Uterus (tissue), 4 donors: ENCODE measurements at places on chromosomes 11 and 22.

GRCh38 chr11:107608809-107609208 is 17.9 kb downstream of the ELMOD1 start:
- H3K4me1 ChIP-seq = no peaks in the 10 kb centered on the region
- no peak overlapping the region for H3K4me3 ChIP-seq
- no peaks in the 10 kb centered on the region for H3K36me3 ChIP-seq
- no peak overlapping the region for H3K27ac ChIP-seq
- no peak for DNase-seq
- H3K27me3 ChIP-seq = no peaks in the 10 kb centered on the region

- no peak for DNase-seq
- no peaks in the 10 kb centered on the region for H3K36me3 ChIP-seq
- H3K4me3 ChIP-seq = no peak overlapping the region
- H3K4me1 ChIP-seq = no peaks in the 10 kb centered on the region
- no peak overlapping the region for H3K27ac ChIP-seq
These were observed 45.5 kb upstream of the POU2AF2 start for GRCh38 chr11:111200010-111200534.

- H3K27ac ChIP-seq = no peak overlapping the region
- no peaks in the 10 kb centered on the region for H3K36me3 ChIP-seq
- no peak for DNase-seq
- H3K4me3 ChIP-seq = no peak overlapping the region
- H3K27me3 ChIP-seq = no peaks in the 10 kb centered on the region
- H3K4me1 ChIP-seq = no peaks in the 10 kb centered on the region
These were observed 15.7 kb upstream of the NXPE4 start for GRCh38 chr11:114610984-114611944.

DNA sequence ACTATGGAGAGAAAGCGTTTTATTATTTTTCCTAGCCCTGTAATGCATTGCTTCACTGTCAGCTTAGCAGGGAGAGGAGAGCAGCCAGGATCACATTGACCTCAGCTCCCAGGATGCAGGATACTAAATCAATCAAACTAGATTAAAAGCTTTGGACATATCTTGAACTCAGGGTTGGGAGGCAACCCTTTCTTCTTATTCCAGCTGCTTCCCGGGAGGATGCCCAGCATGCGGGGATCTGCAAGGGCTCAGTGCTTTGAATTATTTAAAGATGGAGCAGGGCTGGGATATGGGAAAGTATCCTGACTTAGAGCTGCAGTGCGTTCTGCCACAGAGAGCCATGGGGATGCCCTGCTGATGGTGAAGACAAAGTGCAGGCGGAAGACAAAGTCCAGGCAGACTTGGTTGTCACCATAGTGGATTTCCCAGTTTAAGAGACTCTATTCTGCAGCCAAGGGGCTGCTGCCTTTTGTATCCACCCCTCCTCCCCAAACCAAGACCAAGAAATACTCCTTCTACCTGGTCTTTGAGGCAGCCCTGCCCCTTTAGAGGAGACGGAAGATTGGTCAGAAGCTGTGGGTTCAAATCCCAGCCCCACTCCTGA is 1035.0 kb downstream of the TBC1D22A start:
- no peaks in the 10 kb centered on the region for H3K36me3 ChIP-seq
- no peaks in the 10 kb centered on the region for H3K27me3 ChIP-seq
- H3K27ac ChIP-seq = no peak overlapping the region
- peak; percentile 24 for DNase-seq
- H3K4me1 ChIP-seq = no peaks in the 10 kb centered on the region
- H3K4me3 ChIP-seq = no peak overlapping the region

GRCh38 chr11:65398362-65398910 is 12.0 kb downstream of the FRMD8 start:
- no peaks in the 10 kb centered on the region for H3K36me3 ChIP-seq
- H3K4me1 ChIP-seq = no peaks in the 10 kb centered on the region
- DNase-seq = no peak

- no peak for DNase-seq
- no peaks in the 10 kb centered on the region for H3K4me1 ChIP-seq
- H3K27ac ChIP-seq = no peak overlapping the region
- no peaks in the 10 kb centered on the region for H3K36me3 ChIP-seq
These were observed 48.1 kb downstream of the DNHD1 start for GRCh38 chr11:6544921-6545850.

DNA sequence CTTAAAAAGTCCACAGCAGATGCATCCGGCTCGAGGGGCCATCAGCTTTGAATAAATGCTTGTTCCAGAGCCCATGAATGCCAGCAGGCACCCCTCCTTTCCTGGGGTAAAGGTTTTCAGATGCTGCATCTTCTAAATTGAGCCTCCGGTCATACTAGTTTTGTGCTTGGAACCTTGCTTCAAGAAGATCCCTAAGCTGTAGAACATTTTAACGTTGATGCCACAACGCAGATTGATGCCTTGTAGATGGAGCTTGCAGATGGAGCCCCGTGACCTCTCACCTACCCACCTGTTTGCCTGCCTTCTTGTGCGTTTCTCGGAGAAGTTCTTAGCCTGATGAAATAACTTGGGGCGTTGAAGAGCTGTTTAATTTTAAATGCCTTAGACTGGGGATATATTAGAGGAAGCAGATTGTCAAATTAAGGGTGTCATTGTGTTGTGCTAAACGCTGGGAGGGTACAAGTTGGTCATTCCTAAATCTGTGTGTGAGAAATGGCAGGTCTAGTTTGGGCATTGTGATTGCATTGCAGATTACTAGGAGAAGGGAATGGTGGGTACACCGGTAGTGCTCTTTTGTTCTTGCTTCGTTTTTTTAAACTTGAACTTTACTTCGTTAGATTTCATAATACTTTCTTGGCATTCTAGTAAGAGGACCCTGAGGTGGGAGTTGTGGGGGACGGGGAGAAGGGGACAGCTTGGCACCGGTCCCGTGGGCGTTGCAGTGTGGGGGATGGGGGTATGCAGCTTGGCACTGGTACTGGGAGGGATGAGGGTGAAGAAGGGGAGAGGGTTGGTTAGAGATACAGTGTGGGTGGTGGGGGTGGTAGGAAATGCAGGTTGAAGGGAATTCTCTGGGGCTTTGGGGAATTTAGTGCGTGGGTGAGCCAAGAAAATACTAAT is 1.9 kb downstream of the NEAT1 start:
- H3K27me3 ChIP-seq = no peaks in the 10 kb centered on the region
- peak overlapping the region; percentile 91 for H3K4me3 ChIP-seq
- peaks cover 7% of the 10 kb centered on the region for H3K4me1 ChIP-seq
- peak; percentile 51 for DNase-seq
- no peaks in the 10 kb centered on the region for H3K36me3 ChIP-seq
- H3K27ac ChIP-seq = peak overlapping the region; percentile 98

DNA sequence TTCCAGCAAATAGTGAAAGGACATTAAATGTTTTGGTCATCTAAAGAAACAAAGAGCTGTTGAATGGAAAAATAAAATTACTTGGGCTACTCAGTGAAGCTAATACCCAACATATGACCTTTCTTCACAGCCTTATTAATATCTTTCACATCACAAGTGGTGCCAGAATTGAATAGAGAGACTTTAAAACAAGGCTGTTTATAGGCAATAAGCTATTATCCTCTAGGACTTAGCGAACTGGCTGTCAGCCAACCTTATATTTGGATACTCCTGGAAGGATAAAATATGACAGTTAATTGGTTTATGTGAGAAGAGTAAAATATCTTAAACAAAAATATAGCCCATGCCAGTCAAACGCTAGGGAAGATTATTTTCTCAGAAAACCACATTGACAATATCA is 225.5 kb upstream of the BLID start:
- no peaks in the 10 kb centered on the region for H3K4me1 ChIP-seq
- no peak for DNase-seq

- peaks cover 12% of the 10 kb centered on the region for H3K4me1 ChIP-seq
- H3K36me3 ChIP-seq = no peaks in the 10 kb centered on the region
- no peaks in the 10 kb centered on the region for H3K27me3 ChIP-seq
- H3K27ac ChIP-seq = peak within 1 kb of the TSS; percentile 92
These were observed at the start of gene EHBP1L1 for GRCh38 chr11:65575568-65576231. Gene EHBP1L1, plus strand, starts transcription at chr11:65576053. Its CDS starts 250 bp downstream, at chr11:65576303.

DNA sequence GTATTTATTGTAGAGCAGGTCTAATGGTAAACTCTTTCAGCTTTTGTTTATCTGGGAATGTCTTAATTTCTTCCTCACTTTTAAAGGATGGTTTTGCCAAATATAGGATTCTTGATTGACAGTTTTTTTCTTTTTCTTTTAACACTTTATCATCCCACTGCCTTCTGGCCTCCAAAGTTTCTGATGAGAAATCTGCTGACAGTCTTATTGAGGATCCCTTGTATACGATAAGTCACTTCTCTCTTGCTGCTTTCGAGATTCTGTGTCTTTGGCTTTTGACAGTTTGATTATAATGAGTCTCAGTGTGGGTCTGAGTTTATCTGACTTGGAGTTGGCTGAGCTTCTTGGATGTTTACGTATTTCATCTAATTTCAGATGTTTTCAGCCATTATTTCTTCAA is 6.7 kb upstream of the TSKU start:
- H3K36me3 ChIP-seq = no peaks in the 10 kb centered on the region
- H3K27ac ChIP-seq = no peak overlapping the region
- DNase-seq = no peak
- H3K4me3 ChIP-seq = no peak overlapping the region
- H3K27me3 ChIP-seq = no peaks in the 10 kb centered on the region
- H3K4me1 ChIP-seq = peaks cover 22% of the 10 kb centered on the region

DNA sequence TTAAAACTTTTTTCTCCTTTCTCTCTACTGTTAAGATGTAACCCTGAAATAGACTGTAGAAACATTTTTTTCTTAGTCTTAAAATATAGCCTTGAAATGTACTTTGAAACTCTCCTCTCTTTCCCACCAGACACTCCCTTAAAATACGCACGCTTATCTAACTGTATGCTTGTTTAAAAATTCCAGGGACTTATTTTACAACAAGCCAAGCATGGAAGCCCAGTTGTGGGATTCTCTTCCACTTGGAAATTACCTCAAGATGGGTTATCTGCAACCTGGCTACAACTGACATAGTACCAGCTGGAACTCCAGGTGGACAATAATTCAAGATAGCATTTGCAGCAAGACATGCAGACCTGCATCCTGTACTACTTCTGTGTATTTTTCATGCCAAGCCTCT is 12.1 kb upstream of the CHORDC1 start:
- no peak for DNase-seq
- H3K27ac ChIP-seq = no peak overlapping the region
- no peaks in the 10 kb centered on the region for H3K27me3 ChIP-seq
- no peak overlapping the region for H3K4me3 ChIP-seq
- no peaks in the 10 kb centered on the region for H3K4me1 ChIP-seq

DNA sequence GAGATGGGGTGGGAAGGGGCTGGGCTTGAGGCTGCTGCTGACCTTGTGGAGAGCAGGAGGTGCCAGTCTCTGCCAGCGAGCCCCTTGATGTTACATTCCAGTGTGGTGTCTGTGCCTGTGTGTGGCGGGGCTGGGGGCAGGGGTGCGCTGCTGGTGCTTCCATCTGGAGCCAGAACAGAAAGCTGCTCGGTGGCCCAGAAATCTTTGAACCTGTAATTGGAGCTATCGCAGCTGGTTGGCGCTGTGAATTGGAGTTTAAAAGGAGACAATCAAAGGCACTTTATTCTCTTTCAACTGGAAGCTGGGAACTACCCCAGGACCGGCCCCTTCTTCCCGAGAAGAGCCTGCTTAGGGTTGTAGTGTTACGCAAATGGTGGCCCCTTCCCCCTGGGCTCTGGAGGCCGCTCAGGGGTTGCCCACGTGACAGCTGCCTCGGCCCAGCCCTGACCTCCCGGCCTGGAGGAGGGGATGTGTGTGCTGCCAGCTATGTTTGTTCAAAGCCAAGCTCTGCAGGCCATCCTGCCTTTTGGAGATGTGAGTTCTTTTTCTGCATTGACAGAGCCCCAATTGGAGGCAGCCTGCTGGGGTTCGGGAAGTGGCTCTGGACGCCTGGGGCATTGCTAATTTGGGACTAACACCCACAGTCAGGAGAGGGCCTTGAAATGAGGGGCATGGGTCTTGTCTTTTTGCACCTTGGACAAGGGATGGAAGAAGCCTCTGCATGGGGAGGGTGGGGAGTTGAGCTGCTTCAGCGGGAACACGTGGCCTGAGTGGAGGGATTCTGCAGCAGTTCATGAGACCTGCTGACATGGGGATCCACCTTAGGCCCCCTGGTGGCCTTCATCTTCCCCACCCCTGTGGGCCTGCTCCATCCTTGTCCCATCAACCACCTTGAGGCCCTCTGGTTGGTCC is 14.0 kb upstream of the ARSA start:
- H3K27me3 ChIP-seq = no peaks in the 10 kb centered on the region
- no peaks in the 10 kb centered on the region for H3K36me3 ChIP-seq
- no peak overlapping the region for H3K27ac ChIP-seq
- no peaks in the 10 kb centered on the region for H3K4me1 ChIP-seq

DNA sequence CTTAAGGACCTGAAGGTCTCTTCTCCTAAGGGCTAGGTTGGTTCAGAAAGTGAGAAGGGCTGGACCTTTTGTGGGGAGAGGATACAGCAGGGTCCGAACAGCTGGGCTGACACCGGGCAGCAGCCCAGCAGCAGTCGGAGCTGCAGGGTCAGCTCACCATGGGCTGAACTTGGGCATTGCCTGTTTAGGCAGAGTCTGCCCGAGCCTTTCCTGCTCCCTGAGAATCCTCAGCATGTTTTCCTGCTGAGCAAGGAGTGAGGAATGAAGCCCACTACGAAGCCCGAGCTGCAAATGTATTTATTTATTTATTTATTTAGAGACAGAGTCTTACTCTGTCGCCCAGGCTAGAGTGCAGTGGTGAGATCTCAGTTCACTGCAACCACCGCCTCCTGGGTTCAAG is 83.9 kb downstream of the PTPRJ start:
- H3K36me3 ChIP-seq = no peaks in the 10 kb centered on the region
- no peaks in the 10 kb centered on the region for H3K27me3 ChIP-seq
- H3K4me3 ChIP-seq = no peak overlapping the region
- DNase-seq = no peak
- peak overlapping the region; percentile 63 for H3K27ac ChIP-seq

- no peak for DNase-seq
- H3K4me3 ChIP-seq = no peak overlapping the region
- no peaks in the 10 kb centered on the region for H3K4me1 ChIP-seq
- H3K27me3 ChIP-seq = no peaks in the 10 kb centered on the region
- H3K36me3 ChIP-seq = no peaks in the 10 kb centered on the region
These were observed 1517.8 kb downstream of the BRD1 start for GRCh38 chr22:48309836-48310235.

- H3K36me3 ChIP-seq = no peaks in the 10 kb centered on the region
- H3K4me1 ChIP-seq = no peaks in the 10 kb centered on the region
- DNase-seq = no peak
- no peaks in the 10 kb centered on the region for H3K27me3 ChIP-seq
- H3K27ac ChIP-seq = no peak overlapping the region
These were observed 242.0 kb downstream of the TENM4 start for GRCh38 chr11:79198898-79199250.

- no peak overlapping the region for H3K4me3 ChIP-seq
- no peaks in the 10 kb centered on the region for H3K36me3 ChIP-seq
- no peak for DNase-seq
- H3K27me3 ChIP-seq = no peaks in the 10 kb centered on the region
These were observed 489.2 kb upstream of the CNTN5 start for GRCh38 chr11:98531576-98531975.

DNA sequence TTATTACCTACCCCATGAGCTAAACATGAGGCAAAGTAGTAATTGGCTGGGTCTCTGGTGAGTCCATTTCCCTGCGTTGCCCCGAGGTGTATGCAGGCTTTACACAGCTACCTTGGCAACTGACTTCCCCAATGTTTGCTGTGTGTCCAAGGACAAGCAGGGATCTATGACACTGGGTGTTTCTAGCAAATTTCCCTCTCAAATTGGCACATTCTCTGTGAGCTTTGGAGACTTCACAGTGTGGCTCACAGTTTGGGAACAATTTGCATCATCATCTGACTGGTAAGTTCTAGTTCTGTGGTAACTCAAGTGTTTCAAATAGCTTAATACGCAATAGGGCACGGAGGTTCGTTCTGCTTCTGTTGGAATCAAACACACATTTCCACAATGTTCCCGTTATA is 12.5 kb downstream of the NNMT start:
- H3K4me1 ChIP-seq = no peaks in the 10 kb centered on the region
- no peaks in the 10 kb centered on the region for H3K27me3 ChIP-seq
- no peak overlapping the region for H3K4me3 ChIP-seq
- peak overlapping the region; percentile 71 for H3K27ac ChIP-seq
- peak; percentile 27 for DNase-seq
